ENCODE measurements at places on chromosomes 3 and 15. TPM values are rescaled to one million over a fixed set of nuclear protein-coding genes. Genes with fewer than 3 reads are reported as not detected.
A peak's percentile ranks its signal among the peaks of the same experiment; 100 is the strongest.

- DNase-seq: no peak
These were observed 49.2 kb upstream of the P3H2 start for GRCh38 chr3:190169877-190170276.

Gene CCDC51
- total RNA-seq: 7.1 TPM

Gene GASK1A
- total RNA-seq: 7.0 TPM

DNA sequence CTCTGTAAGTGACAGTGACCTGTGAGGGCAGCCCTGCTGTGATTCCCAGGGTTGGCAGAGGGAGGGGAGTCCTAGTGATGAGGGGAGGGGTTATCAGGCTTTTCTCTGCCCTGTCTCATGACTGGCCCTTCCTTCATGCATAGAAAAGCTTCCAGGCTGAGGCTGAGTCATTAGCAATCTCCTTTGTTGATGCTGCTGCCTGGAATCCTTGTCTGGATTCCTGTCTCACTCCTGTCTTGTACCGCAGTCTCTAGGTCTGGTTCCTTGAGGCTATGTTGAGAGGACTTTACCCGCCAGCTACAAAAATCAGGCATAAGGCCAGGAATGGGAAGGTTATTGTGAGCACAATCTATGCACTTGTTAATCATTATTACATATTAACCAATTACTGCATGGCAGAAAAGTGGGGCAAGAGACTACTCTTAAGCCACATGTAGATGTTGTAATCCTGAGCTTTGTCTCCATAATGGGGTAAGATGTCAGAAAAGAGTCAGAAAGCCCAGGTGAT, 7.2 kb downstream of the KLHL6 start:
- no peak for DNase-seq

Gene TMCO5A
- not detected for total RNA-seq

- peak; percentile 50 for DNase-seq
These were observed 84.5 kb upstream of the STT3B start for GRCh38 chr3:31448035-31448881.

Gene SH3GL3
- total RNA-seq: 3.3 TPM

DNA sequence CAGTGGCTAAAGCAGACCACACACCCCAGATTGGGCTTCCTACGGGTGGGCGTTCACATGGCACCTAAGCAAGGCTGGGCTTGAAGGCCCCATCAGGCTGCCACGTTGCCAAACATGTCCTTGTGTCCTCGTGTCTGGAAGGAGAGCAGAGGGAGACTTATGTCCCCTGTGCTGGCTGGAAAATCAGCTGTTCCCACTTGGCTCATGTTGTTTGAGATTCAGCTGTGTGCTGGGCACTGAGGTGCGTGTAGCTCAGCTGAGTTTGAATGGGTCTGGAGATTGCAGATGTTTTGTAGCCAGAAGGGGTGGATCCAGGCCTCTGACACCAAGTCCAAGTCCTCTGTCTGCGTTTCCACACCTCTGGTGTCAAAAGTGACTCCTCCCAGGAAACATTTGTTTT, 34.6 kb downstream of the RLBP1 start:
- no peak for DNase-seq

Gene CFAP20DC
- not detected for total RNA-seq

Gene LMCD1
- total RNA-seq: 17.4 TPM

GRCh38 chr3:31486865-31487533, 45.7 kb upstream of the STT3B start:
- no peak for DNase-seq

- no peak for DNase-seq
These were observed 24.5 kb upstream of the HDAC11 start for GRCh38 chr3:13455644-13456043.

- DNase-seq: no peak
These were observed 7.5 kb downstream of the LCTL start for GRCh38 chr15:66558271-66558670.

All from stomach (tissue), 19 donors.